ENCODE measurements at places on chromosomes 6 and 20. TPM values are rescaled to one million over a fixed set of nuclear protein-coding genes. Genes with fewer than 3 reads are reported as not detected.

COL9A1 gene
- not detected for total RNA-seq

CCNC gene
- 40.5 TPM for total RNA-seq

DNA sequence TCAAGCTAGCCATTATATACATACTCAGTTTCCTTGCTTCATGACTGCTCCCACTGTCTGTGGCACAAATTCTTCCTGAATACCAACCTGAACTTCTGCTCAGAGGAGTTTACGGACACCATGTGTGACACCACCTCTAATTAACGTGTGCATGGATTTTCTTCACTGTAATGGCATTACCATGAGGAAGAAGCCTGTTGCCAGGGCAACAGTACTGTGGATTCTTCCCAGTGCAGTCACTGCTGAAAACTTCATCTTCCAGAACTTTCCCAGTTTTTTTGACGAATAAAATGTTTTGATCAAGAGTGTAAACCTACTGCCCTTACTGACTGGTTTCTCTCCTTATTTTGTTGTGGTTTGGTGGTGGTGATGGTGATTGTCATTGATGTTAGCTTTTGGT is 444.3 kb upstream of the NRSN1 start:
- no peaks in the 10 kb centered on the region for H3K4me1 ChIP-seq
- no peak for DNase-seq
- H3K27me3 ChIP-seq, result no peaks in the 10 kb centered on the region
- H3K36me3 ChIP-seq, result no peaks in the 10 kb centered on the region
- H3K27ac ChIP-seq, result no peak overlapping the region

DNA sequence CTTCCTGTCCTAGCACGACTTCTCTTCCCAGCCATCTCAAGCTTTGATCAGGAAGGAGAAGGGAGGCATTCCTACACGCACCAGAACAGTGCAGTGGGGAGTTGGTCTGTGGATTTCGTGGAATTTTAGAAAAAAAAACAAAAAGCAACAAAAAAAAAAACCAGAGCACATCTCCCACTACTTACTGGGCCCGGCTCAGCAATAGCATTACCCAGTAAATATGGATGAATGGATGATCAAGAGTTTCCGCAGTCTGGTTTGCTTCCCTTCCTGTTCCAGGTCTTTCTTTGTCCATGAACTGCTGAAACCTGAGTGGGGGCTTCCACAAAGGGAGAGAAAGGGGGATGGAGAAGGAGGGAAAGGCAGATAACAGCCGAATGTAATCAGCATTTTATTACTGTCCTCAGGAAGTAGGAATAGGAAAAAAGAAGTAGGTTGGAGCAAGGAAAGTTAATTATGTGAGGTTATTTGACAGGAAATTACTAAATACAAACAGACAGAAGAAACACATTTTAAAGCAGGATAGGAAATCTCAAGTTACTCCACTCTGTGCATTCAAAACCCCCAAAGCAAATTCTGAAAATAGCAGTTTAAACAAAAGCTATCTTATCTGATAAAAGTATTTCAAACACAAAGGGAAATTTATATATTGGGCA is 349.0 kb downstream of the PRL start:
- no peaks in the 10 kb centered on the region for H3K4me1 ChIP-seq
- H3K36me3 ChIP-seq, result no peaks in the 10 kb centered on the region
- no peak overlapping the region for H3K4me3 ChIP-seq
- no peak overlapping the region for H3K27ac ChIP-seq
- H3K27me3 ChIP-seq, result no peaks in the 10 kb centered on the region

GRCh38 chr20:51595744-51596143 is 53.2 kb upstream of the NFATC2 start:
- H3K4me1 ChIP-seq, result peaks cover 7% of the 10 kb centered on the region
- no peaks in the 10 kb centered on the region for H3K27me3 ChIP-seq
- H3K27ac ChIP-seq, result no peak overlapping the region
- DNase-seq, result no peak
- no peaks in the 10 kb centered on the region for H3K36me3 ChIP-seq
- H3K4me3 ChIP-seq, result no peak overlapping the region

DNA sequence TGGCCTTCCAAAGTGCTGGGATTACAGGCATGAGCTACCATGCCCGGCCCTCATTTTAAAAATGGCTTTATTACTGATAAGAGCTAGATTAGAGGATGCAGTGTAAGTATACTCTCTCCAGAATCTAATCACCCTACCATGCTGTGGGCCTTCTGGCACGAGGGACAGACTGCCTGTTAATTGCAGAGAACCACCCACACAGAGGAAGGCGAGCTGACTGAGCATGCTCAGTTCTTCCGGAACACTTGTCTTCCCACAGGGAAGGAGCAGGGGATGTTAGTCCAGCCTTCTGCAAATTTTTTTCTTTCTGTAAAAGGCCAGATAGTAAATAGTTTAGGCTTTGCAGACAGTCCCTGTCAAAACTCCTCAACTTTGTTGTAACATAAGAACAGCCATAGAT is 48.9 kb downstream of the ALDH5A1 start:
- DNase-seq, result no peak
- H3K4me3 ChIP-seq, result no peak overlapping the region
- H3K27ac ChIP-seq, result no peak overlapping the region
- H3K27me3 ChIP-seq, result no peaks in the 10 kb centered on the region

DNA sequence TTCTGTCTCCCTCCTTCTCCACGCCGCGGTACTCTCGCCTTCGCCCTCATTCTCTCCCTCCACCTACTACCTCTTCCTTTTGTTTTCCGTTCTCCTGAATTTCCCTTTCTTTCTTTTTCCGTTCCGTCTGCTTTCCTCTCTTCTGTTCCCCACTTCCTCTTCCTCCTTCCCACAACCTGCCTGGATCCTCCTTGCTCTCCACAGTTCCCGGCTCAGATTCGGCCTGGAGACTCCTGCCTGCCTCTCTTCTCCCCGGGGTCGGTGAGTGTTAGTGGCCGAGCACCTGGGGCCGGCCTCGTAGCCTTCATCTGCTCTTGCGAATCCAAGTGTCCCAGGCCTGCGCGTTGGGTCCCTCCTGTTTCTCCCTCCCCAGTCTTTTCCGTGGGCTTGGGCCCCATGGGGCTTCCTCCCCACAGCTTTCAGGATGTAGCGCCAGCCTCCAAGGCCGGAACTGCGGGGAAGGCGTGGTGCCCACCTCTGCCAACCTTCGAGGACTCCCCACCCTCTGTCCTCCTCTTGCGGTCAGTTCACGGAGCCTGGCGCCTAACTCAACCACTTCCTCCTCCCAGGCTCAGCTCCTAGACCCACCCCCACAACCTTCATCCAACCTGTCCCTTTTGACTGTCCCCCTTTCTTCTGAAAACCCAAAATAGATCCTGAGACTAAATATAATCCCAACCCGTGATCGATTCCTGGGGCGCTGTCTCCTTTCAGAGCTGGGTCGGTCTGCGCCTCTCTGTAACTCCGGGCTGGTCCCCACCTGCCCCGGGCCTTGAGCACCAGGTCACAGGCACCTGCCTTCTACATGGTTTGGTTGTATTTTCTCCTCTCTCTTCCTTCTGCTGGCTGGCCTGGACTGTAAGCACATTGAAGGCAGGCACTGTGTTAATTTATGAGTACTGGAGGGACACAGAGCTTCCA is 6.8 kb downstream of the NRN1 start:
- H3K4me1 ChIP-seq, result peaks cover 87% of the 10 kb centered on the region
- no peaks in the 10 kb centered on the region for H3K36me3 ChIP-seq
- DNase-seq, result no peak
- no peak overlapping the region for H3K4me3 ChIP-seq

GRCh38 chr20:5886788-5887187 is 63.5 kb downstream of the TRMT6 start:
- H3K4me1 ChIP-seq, result no peaks in the 10 kb centered on the region
- H3K4me3 ChIP-seq, result no peak overlapping the region

DNA sequence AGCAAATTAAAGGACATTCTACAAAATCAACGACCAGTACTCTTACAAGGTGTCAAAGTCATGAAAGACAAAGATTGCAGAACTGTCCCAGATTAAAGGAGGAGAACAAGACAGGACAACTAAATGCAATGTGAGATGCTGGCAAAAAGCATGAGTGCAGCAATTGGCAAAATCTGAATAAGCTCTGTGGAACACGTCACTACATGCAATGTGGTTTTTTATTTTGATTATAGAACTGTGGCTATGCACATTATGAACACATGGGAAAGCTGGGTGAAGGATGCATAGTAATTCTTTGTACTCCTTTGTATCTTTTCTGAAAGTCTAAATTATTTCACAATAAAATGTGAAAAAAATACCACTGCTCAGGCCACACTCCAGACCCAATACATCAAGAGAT is 509.4 kb downstream of the KIF16B start:
- H3K27me3 ChIP-seq, result no peaks in the 10 kb centered on the region
- DNase-seq, result no peak
- no peaks in the 10 kb centered on the region for H3K36me3 ChIP-seq

- no peak overlapping the region for H3K4me3 ChIP-seq
- no peak overlapping the region for H3K27ac ChIP-seq
- H3K27me3 ChIP-seq, result no peaks in the 10 kb centered on the region
- no peaks in the 10 kb centered on the region for H3K4me1 ChIP-seq
- DNase-seq, result no peak
Measured at GRCh38 chr6:21771626-21772320, 178.2 kb downstream of the SOX4 start.

DNA sequence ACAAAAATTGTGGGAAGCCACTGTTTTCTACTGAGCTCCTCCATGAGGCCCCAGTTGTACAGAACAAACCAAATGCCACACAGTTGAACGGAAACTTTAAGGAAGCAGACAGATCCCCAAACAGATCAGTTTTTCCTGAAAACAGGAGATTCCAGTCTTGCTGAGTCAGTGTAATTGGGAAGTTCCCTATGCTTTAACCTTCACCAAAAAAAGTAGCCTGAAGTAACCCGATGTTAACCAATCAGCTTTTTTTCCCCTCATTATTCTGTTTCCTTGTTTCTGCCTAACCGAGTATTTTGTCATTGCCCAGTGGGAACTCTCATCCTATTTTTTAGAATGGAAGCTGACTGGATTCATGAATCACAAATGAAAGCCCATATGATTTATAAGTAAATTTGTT is 36.7 kb downstream of the MARCKS start:
- DNase-seq, result no peak
- no peak overlapping the region for H3K27ac ChIP-seq
- no peaks in the 10 kb centered on the region for H3K27me3 ChIP-seq
- H3K36me3 ChIP-seq, result no peaks in the 10 kb centered on the region
- no peaks in the 10 kb centered on the region for H3K4me1 ChIP-seq
- no peak overlapping the region for H3K4me3 ChIP-seq

- no peak overlapping the region for H3K4me3 ChIP-seq
- H3K4me1 ChIP-seq, result peaks cover 14% of the 10 kb centered on the region
Measured at GRCh38 chr6:108250240-108250866, 10.5 kb downstream of the SNX3 start.

GRCh38 chr6:1409774-1410465 is 20.5 kb downstream of the FOXF2 start:
- DNase-seq, result no peak
- no peak overlapping the region for H3K27ac ChIP-seq
- H3K4me1 ChIP-seq, result no peaks in the 10 kb centered on the region
- no peaks in the 10 kb centered on the region for H3K36me3 ChIP-seq

DNA sequence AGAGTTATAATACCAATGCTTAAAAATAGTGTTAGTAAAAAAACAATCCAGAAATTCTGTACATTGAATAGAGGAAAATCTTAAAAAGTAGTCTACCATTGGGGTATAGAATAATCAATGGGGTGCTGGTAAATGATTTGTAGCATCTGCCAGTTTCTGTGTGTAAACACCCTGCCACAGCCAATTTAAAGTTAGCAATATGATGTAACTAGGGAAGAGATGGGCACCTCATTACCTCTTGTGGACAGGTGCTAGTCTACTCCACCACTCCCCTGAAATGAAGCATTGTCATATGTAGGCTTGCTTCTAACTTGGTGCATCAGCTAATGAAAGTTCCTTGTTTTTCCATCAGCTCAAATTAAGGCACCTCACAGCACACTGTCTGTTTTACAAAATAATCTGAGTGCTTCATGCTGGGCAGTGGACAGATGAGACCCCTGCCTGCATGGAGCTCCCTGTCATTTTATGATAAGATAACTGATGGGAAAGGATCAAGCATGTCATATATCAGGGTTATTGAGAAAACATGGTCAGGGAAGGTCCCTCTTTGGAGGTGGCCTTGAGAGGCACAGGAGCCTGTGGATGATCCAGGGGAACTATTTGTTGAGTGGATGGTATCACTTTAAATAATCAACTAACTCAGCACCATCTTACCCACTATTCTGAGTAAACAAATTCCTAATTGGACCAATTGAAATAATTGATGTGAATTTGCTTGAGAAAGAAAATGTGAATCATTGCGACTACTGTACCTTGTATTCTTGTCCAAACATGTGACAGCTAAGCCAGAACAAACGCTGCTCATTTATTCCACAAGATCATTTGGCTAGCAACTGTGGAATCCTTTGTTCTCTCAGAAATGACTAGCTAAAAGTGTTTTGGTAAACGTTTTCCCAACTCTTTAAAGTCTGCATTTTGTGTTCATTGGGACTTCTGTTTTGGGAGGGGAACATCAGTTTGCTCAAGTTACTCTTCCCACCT is 45.9 kb upstream of the CSE1L start:
- DNase-seq, result no peak
- no peaks in the 10 kb centered on the region for H3K4me1 ChIP-seq
- no peaks in the 10 kb centered on the region for H3K27me3 ChIP-seq

GRCh38 chr6:134057478-134057877 is 5.1 kb upstream of the SLC2A12 start:
- DNase-seq, result no peak
- H3K27me3 ChIP-seq, result no peaks in the 10 kb centered on the region

- H3K36me3 ChIP-seq, result no peaks in the 10 kb centered on the region
- H3K27me3 ChIP-seq, result no peaks in the 10 kb centered on the region
- no peak overlapping the region for H3K4me3 ChIP-seq
- H3K4me1 ChIP-seq, result no peaks in the 10 kb centered on the region
- no peak overlapping the region for H3K27ac ChIP-seq
Measured at GRCh38 chr6:17297271-17298080, 16.3 kb downstream of the RBM24 start.

GRCh38 chr20:3420211-3420707 is 12.8 kb upstream of the DNAAF9 start:
- H3K27me3 ChIP-seq, result peaks cover 4% of the 10 kb centered on the region
- no peaks in the 10 kb centered on the region for H3K36me3 ChIP-seq
- no peak overlapping the region for H3K27ac ChIP-seq
- no peak for DNase-seq
- peaks cover 12% of the 10 kb centered on the region for H3K4me1 ChIP-seq

All from CD4-positive, alpha-beta T cell (primary cell).